ENCODE measurements at places on chromosomes 13 and 19.

- no peak for DNase-seq
Measured at GRCh38 chr19:325173-325936, 19.2 kb downstream of the MIER2 start.

- no peak for DNase-seq
Measured at GRCh38 chr19:56508290-56508778, 679 bp downstream of the ZNF471 start.

- no peak for DNase-seq
Measured at GRCh38 chr19:19126102-19126501, 12.2 kb downstream of the TMEM161A start.

DNA sequence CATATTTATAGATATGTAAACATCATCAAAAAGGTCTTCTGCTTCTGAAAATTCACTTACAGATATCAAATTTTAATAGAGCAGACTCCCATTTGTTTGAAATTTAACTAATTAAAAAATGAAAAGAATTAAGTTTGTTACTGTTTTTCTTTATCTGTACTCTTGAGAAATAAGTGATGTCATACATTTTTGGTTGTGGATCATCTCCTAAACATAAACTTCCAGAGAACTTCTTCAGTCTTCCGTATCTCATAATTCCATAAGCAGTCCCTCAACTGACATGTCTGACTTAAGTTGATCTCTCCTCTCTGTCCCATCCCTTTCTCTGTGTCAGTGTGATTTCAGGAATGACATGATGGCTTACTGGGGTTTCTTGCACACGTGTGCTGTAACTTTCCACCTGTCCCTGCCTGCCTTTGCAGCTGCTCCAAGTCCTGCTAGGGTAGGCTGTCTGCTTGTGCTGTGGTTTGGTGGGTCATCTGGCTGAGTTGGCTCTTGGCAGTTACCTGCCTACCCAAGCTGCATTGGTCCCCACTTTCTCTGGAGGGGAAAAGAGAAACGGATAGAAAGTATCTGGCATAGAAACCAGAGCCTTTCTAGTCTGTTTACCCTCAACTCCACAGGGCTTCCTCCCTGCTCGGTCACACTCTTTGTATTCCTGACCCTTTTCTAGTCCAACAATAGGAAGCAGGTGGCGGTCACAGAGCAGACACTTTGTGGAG lies 127.1 kb downstream of the GGACT start:
- DNase-seq: no peak

GRCh38 chr19:38151242-38151641 lies 72.8 kb downstream of the DPF1 start:
- no peak for DNase-seq

DNA sequence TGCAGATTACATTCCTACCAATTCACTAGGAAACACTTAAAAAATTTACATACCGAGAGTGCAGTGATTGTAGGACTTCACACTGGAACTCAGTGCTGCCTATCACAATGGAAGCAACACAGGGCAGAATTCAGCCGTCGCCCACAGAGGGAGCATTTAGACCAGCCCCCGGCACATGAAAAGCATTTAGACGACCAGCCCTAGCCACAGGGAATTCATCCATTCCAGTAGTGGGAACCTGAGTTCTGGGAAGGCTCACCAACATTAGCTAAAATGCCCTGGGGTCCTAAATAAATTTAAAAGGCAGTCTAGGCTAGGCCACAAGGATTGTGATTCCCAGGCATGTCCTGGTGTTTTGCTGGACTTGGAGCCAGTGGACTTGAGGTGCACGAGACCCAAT lies 155.2 kb downstream of the LIG4 start:
- DNase-seq: no peak

DNA sequence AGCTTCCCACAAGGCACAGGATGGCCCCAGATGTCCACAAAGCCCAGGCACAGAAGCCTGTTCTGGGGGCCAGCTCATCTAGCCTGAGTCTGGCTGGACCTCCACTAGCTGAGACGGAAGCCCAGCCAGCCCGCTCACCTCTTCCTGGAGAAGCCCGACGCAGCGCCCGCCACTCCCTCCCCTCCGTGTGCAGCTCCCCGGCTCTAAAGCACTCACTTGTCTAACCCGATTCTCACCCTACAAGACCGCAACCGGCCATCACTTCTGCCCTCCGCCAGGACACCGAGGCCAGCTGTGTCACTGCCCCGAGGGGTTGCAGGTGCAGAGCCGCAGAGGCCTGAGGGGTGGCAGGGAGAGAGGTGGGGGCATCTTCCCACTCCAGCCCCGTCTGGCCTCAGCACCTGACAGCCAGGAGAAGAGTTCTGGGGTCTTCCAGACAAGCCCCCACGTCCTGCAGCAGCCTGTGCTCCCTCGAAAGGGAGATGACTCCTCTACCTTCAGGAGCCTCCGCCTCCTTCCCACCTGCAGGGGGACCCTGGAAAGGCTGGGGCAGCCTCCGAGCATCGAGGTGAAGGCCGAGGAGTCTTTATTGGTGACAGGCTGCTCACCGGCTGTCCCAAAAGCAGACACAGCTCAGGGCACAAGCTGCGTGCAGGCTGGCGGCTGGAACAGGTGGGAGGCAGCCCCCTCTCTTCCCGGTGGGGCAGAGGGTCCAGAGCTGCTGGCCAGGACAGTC lies 5.9 kb upstream of the DIRAS1 start:
- no peak for DNase-seq

GRCh38 chr13:107217251-107217650 lies 649.3 kb upstream of the ARGLU1 start:
- no peak for DNase-seq

- DNase-seq: no peak
Measured at GRCh38 chr19:17718550-17718946, 732 bp upstream of the MAP1S start.

GRCh38 chr13:50552424-50552966 lies 291.0 kb downstream of the DLEU7 start:
- no peak for DNase-seq

DNA sequence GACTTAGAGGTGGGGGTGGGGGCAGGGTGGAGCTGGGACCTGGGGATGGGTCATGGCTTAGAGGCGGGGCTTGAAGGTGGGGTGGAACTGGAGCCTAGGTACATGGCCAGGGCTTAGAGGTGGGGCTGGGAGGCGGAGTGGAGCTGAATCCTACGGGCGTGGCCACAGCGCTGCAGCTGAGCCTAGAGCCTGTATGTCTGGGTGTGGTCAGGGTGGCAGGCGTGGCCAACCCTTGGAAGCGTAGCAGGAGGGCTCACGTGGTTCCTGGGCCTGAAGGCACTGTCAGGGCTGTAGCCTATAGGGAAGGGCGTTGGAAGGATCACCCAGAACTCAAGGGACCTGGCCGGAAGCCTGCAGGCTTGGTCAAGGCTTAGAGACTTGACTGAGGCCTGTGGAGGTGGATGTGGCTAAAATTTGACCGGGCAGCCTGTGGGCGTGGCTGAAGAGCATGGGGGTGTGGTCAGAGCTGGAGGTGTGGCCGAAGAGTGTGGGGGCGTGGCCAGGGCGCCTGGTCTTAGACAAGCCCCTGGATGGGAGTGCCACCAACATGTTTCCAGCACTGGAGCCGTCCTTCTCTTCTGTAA lies 24.3 kb downstream of the COLGALT1 start:
- peak; percentile 96 for DNase-seq

DNA sequence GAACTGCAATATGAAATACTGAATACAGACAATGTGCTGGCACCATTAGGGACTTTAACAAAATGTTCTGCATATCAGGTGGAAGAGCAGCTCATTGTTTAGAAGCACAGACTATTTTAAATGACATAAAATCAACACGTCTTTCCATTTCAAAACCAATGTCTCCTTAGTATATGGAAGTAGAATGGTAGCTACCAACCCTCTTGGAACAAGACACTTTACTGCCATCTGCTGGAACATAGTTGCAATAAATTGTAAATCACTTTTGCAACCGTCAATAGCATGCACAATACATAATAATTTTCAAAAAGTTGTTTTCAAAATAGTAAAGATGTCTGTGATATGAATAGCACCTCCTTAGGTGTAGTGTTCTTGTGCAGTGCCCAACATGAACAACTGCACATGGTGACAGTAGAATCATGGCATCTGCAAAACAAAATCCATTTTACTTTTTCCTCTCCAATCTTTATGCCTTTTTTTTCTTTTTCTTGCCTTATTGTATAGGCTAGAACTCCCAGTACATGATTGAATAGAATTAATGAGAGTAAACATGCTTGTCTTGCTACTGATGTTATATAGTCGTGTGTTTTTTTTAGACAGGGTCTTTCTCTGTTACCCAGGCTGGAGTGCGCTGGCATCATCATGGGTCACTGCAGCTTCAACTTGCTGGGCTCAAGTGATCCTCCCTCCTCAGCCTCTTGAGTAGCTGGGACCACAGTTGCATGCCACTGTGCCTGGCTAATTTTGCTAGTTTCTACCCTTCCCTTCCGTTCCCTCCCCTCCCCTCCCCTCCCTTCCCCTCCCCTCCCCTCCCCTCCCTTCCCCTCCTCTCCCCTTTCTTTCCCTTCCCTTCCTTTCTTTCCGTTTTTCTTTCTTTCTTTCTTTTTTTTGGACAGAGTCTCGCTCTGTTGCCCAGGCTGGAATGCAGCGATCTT lies 7.8 kb upstream of the LYPD5 start:
- peak; percentile 84 for DNase-seq

DNA sequence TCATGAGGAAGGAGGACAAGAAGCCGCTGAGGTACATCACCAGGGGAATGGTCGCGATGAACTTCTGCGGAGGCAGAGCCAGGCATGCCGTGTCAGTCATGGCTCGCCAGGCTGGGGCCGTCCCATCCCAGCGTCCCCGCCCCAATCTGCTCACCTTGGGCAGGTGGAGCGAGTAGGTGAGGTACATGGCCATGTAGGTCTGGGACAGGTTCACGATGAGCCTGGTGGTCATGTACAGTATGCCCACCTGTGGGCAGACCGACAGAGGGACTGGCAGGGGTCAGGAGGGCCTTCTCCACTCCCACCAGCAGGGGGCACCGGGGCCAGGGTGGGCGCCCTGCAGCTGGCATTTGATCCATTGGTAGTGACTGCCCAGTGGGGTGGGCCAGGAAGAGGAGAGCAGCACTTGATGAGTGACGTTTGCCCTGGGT lies 8.3 kb downstream of the TEKTIP1 start:
- DNase-seq: peak; percentile 71

DNA sequence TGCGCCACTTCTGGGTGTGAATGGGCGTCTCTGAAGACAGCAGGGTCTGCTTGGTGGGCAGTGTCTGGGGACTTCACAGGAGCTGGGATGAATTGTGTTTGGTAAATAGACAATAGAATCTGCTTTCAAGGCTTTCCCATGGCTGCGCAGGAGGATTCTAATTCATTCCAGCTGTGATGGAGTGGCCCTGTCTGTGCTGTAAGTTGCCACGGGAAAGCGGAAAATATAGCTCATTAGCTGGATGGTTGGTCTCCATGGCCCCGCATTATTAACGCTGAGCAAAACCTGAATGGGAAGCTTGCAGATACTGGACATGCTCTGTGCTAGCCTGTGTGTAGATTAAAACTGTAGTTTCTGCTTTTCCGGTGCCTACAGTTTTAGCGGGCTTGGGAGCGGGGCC lies 15.6 kb upstream of the C1QTNF9 start:
- DNase-seq: no peak

DNA sequence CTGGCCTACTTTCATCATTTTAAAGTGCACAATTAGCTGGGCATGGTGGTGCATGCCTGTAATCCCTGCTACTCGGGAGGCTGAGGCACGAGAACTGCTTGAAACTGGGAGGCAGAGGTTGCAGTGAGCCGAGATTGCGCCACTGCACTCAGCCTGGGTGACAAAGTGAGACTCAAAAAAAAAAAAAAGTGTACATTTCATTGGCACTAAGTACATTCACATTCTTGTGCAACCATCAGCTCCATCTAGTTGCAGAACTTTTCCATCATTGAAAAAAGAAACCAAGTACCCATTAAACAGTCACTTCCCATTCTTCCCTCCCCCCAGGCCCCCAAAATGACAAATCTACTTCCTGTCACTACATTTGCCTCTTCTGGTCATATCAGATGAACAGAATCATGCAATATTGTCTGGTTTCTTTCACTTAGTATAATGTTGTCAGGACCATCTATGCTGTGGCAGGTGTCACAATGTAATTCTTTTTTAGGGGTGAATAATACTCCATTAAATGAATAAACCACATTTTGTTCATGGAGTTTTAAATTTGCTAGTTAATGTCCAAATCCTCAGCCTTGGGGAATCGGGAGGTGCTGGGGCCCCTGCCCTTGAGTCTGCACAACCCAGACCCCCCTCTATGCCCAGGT lies 7.4 kb upstream of the SIGLEC11 start:
- DNase-seq: no peak

DNA sequence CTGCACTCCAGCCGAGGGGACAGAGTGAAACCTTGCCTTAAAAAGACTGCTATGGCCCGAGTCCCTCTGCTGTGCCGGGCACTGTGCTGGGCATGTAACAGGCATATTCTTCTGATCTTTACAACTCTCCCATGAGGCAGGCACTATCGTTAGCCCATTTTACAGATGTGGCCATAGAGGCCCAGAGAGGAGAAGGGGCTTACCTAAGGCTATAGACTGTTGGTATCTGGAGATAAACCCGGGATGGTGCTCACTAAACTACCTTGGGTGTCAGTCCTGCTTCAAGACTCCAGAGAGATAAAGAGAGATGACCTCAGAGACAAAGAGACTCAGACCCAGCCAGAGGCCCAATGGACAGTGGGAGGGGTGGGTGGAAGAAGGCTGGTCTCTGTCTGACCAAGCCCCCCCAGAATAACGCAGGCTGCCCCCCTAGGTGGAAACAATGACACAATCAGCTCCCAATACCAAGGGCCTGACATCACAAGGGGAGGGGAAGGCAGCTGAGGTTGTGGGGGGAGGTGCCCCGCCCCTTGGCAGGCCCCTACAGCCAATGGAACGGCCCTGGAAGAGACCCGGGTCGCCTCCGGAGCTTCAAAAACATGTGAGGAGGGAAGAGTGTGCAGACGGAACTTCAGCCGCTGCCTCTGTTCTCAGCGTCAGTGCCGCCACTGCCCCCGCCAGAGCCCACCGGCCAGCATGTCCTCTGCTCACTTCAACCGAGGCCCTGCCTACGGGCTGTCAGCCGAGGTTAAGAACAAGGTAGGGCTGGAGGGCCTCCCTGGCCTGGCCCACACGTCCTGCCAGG lies at the start of gene CNN1:
Gene CNN1, plus strand, starts transcription at position 620 of the 805 bp plus-strand sequence. Its CDS starts 77 bp downstream, at position 697.
- no peak for DNase-seq

DNA sequence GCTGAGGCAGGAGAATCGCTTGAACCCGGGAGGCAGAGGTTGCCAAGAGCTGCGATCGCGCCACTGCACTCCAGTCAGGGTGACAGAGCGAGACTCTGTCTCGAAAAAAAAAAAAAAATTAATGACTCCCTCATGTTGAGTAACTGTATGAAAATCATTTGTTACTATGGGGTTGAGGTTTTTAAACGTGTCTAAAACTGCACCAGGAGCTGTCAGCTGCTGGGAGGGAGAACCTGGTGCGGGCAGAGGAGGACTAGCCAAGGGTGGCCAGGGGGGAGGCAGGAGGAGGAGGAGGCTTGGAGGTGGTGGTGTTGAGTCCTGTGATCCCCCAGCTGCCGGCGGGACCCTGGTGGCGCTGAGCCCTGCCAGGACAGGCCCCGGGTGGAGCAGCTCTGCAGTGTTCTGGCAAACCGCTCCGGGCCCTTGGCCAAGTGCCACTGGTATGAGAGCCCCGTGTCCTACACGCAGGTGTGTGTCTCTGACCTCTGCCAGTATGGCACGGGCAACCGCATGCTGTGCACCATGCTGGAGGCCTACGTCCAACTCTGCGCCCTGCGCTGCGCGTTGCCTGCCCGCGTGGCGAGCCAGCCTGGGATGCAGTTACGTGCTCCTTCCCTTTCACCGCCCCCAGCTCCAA lies 17.1 kb upstream of the FXYD3 start:
- no peak for DNase-seq
